ENCODE measurements at places on chromosomes 3 and 15.

DNA sequence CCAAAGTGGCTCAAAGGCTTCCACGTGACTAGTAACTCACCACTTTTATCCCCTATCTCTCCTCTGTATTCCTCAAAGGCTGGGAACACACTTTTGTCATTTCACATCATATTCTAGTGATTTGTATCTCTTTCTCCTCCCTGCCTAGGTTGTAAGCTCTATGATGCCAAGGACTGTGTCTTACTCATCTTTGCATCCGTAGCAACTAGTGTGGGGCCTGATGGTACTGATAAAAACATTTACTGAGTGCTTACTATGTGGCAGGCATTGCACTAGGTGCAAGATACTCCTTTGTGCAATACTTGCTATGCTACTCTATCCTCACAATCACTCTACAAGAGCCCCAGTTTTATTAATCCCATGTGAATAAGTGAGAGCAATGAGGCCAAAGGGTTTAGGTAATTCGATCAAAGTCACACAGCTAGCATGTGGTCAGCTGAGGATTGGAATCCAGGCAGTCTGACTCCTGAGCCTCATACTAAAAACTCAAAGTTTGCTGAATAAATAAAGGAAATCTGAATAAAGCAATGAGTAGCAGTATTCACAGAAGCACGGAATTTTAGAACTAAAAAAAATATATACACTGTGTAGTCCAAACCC, 342.6 kb upstream of the ICE2 start:
- DNase-seq, result no peak

DNA sequence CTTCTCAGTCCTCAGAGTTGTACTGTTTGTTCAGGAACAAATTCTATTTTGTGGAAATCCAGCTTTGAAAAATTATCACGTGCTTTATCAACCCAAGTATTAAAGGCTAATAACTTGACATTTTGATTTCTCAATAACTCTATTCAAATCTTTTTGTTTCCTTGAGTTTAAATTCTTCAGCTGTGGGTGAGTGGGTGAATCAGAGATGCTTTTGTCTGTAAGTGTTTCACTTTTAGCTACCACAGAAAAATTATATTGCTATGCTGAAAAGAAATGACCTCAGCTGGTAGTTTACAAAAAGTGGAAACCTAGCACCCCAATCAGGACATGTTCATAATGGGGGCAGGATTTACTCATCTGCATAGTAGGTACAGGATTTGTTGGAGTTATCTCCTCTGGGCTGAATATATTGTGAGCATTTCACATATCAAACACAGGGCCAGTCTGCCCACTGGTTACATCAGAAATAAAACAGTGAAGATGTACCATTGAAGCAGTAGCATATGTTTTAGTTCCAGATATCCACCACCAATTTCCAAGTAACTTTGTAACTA, 30.5 kb downstream of the MINDY4B start:
- no peak for DNase-seq

DNA sequence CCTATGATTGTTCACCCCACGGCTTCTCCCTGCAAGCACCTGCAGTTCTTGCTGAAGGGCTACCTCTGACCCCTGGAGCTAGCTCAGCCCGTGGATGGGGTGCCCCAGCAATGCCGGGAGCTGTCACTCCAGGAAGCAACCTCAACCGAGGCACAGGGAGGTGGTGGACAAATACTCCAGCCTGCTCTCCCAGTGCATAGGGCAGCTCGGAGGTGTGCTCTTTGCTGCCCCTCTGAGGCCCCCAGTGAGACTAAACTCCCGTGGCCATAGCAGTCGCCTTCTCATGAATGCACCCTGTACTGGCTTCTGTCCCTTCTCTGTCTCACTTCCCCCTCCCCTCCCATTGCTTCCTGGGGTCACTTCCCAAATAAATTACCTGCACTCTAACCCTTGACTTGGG, 48.5 kb downstream of the LINGO1 start:
- no peak for DNase-seq

DNA sequence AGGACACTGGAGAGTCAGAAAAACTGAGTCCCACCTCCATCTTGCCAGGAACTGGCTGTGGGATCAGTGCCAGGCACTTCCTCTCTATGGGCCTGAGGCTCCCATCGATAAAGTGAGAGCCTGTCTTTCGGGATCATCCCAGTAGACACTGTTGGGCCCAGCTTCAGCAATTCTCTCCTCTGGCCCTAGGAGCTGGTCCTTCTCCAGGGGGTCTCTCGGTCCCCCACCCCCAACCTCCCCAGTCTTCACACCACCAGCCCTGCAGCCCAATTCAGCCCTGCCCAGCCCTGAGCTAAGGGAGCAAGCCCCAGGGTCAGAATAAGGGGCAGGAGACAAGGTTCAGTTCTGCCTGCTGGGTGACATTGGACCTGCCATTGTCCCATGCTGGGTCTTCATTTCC, 4.5 kb upstream of the LCTL start:
- DNase-seq, result no peak

DNA sequence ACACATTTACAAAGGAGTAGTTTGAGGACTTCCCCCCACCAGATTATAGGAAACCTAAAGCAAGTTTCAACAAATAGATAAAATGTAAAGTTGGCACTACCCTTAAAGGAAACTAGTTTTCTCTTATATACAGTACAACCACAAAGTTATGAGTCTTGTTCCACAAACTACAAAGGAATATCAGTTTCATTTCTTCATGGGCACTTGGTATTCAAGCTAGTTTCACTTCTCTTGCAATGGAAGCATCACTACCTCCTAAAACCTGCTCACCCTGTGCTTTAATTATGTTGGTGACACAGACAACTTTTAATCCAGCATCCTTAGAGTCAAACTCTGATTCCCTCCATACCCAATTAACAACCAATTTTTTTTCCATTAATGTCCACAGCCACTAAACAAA, 707.0 kb downstream of the ROBO2 start:
- no peak for DNase-seq

DNA sequence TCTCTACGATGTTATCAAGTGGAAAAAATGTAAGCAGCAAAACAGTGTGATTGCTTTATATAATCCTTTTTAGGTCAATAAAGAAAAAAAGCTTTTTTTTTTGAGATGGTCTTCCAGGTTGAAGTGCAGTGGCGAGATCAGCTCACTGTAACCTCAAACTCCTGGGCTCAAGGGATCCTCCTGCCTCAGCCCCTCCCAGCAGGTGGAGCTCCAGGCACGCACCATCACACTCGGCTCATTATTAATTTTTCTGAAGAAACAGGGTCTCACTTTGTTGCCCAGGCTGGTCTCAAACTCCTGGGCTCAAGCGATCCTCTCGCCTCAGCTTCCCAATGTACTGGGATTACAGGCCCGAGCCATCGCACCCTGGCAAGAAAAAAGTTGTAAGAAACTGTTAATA, 17.3 kb downstream of the RNF168 start:
- peak; percentile 32 for DNase-seq

GRCh38 chr3:27718459-27718858, 3.7 kb downstream of the EOMES start:
- no peak for DNase-seq

GRCh38 chr3:109047366-109047765, 70.6 kb downstream of the MORC1 start:
- no peak for DNase-seq

DNA sequence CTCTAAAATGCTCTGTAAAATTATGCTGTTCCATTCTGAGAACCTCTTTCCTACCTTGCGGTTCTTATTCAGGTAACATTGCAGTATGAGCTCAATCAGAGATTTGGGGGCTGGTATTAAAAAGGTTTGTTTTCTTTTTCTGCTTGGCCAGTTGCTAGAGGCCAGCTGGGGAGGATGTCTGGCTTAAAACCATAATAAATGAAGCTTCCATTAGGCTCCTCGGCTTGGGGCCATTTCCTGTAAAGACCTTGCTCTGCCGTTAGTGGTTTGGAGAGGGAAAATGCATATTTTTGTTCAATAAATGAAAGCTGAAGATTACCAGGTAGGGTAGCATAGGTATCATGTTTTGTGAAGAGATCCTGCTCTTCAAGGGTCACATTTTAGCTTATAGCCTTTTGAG, 55.2 kb downstream of the MCTP2 start:
- DNase-seq, result no peak

DNA sequence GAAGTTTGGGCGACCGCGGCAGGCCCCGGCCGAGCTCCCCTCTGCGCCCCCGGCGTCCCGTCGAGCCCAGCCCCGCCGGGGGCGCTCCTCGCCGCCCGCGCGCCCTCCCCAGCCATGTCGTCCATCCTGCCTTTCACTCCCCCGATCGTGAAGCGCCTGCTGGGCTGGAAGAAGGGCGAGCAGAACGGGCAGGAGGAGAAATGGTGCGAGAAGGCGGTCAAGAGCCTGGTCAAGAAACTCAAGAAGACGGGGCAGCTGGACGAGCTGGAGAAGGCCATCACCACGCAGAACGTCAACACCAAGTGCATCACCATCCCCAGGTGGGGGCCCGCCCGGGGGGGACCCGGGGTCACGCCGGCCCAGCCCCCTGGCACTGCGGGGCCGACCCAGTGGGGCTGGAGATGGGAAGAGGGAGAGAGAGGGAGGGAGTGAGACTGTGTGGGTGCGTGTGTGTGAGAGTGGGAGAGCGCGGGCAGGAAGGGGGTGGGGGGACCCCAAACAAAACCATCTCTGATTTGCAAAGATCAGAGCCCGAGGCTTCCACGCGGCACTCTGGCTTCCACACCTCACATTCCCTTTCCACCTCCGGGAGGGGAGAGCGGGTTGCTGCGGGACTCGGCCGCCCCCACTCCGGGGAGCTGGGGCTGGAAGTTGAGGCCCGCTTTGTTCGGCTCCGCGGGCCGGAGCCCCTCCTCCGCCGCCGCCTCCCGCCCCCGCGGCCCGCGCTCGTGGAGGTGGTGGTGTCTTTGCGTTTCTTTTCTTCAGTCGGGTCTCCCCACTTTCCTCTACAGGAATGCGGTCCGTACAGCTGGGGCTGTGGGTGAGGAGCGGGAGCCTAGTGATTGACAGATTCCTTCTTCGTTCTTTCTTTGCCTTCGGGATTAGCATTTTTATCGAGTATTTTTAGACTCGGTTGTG, 898 bp downstream of the SMAD3 start:
- no peak for DNase-seq

GRCh38 chr3:170180079-170180907, 1.2 kb downstream of the PHC3 start:
- peak; percentile 34 for DNase-seq

DNA sequence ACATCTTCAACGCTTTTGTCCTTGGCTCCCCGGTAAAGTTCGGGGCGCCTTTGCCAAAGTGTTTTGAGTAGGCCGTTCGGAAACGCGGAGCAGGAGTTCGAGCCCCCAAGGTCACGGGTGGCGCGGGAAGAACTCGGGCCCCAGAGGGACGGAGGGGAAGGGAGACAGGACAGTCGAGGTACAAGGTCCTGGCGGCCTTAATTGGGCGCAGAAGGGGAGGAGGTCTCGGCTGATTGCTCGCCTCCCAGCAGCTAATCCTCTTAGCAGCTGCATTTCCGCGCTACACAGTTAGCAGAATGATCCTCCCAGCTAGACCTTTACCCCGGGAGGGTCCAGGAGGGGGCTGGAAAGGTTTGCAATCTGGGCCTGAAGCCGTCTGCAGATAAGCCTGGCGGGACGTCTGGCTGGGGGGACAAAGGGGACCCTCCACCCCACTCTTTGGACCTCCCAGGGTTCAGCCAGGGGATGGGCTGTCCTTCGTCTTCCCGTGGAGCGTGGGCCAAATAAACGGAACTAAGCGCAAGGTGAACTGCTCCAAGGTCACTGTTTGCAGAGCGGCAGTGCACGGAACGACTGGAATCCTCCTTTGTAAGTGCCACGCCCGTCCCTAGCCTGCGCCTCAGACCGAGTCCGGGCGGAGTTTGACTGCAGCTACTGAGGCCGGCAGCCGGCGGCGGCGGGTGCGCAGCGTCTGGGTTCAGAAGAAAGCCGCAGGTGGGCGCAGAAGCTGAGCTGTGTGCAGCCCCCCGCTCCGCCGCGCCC, 7.2 kb downstream of the EOMES start:
- peak; percentile 59 for DNase-seq

DNA sequence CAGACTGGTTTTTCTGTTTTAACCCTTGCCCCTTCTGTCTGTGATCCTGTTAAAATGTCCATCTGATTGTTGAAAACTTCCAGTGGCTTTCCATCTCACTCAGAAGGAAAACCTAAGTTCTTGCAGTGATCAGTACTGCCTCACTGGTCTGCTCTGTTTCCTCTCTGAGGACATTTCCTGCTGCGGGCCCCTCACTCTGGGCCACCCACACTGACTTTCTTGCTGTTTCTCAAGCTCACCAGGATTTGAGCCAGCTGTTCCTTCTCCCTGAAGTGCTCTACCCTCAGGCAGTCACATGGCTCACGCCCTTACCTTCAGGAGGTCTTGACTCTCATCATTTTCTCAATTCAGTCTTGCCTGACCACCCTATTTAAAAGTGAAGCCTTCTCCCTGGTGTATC, 1.8 kb downstream of the GRK7 start:
- no peak for DNase-seq

DNA sequence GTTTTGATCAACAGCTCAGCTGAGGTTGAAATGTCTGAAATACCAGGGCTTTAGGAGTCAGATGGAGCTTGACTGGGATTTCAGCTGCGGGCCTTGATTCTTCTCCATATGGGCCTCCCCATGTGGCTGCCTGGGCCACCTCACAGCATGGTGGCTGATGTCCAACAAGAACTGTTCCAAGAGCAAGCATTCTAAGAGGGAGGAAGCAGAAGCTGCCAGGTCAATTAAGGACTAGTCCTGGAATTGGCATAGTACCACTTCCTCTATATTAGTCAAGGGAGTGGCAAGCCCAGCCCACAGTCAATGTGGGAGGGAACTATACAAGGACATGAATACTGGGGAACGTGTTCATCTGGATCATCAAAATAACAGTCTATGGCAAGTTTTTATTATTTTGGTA, 181.7 kb upstream of the ANKRD28 start:
- DNase-seq, result no peak

DNA sequence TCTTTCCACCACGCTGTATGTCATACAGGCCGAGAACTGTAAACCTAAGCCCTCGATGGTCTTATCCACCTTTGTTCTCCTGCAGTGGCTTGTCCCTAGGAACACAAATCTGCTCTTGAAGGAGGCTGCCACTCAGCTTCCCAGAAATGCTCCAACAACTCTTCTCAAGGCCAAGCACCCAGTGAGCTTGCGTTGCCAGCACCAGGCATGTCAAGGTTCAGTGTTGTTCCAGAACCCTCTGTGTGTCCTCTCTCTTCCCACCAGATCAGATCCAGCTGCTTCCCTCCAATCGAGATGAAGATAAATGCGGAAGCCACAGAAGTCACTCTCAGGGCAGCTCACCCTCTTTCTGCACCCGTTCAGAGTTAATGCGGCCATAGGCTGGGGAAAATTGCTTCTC, 11.3 kb upstream of the MYZAP start:
- no peak for DNase-seq

DNA sequence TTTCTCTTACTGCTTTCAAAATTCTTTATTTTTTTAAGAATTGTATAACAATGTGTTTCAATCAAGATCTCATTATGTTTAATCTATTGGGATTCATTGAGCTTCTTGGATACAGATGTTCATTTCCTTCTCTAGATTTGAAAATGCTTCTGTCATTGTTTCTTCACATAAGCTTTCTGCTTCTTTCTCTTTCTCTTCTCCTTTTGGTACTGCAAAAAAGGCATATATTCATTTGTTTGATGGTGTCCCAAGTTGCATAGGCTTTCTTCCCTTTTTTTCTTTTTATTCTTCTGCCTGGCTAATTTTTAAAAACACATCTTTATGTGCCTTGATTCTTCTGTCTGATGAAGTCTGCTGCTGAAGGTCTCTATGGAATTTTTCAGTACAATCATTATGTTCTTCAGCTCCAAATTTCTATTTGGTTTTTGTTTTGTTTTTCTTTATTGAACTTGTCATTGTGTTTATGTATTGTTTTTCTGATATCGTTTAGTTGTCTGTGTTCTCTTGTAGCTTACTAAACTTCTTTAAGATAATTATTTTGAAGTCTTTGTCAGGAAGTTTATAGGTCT, 88.9 kb downstream of the DTWD1 start:
- DNase-seq, result no peak

All from stimulated activated CD8-positive, alpha-beta memory T cell treated with anti-CD3 and anti-CD28 coated beads, Interleukin-4, amount 100 ng/mL, for 48 hours (primary cell).